KBM-7 (cell line): ENCODE measurements at places on chromosomes 12 and 14.
A peak's percentile ranks its signal among the peaks of the same experiment; 100 is the strongest.

DNA sequence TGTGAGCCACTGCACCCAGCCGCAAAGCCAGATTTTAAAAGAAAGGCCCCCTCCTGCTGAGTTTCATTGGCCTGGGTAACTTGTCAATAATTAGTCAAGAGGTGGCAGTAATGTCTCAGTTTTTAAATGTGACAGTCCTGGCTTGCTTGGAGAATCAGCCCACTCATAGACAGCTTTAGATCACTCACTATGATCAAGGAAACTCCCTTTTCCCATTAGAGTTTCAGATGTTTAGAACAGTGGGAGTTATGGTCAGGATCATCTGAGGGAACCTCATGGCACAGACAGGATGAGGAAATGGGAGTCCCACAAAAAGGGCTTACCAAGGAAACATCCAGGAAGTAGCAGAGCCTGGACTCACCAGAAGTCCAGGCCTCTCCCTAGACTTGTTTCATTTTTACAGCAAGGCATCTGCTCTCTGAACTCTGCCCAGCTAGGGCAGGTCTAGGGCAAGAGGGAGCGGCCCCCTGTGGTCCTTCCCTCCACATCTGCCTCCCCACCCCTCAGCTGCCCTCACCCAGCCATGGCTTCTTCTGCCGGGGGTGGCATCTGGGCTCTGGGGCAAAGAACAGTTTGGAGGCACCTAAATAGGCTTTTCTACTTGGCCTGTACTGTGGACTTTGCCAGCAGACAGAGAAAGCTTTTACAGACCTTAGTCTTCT is 11.2 kb downstream of the BCL2L14 start:
- peak; percentile 54 for DNase-seq

DNA sequence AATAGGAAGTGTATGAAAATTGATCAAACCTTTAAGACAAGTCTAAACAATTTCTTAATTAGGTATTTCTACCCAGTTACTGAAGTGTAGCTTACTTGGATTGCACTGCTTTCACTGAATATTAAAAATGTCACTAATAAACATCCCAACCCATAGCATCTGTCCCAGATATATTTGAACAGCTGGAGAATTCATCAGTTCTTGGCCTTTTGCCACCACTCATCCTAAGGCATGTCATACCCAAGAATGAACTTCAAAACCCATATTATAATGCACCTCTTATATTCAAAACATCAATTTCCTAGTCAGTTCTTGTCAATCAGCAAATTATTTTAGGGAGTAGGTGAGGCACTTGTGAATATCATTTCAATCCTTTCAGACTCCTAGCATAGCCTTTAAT is 392.3 kb downstream of the PAWR start:
- DNase-seq = no peak

DNA sequence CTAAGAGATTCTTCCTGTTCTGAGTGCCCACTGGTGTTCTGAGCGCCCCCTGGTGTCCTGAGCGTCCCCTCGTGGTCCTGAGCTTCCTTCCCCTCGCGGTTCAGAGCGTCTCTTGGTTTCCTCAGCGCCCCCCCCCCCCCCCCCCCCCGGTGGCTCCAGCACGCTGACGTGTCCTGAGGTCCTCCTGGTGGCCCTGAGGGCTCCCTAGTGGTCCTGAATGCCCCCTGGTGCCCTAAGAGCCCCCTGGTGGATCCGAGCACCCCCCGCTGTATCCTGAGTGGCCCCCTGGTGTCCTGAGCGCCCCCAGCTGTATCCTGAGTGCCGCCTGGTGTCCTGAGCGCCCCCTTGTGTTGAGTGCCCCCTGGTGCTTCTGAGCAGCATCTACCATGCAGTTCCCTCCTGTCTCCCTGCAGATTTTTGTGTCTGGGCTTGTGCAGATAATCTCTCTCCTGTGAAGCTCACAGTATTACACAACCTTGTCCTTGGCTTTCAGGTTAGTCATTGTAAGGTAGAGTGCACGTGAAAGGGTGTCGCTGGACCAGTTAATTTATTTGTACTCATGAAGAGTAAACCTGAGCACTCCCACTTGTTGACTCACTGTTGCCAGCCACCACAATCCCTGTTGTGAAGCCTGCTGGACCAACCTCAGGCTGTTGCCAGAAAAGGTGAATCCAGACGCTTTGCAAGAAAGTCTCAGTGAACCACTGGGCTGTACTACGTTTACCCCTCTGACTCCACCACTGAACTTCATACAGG is 1168.4 kb downstream of the TMEM121 start:
- peak; percentile 69 for DNase-seq

DNA sequence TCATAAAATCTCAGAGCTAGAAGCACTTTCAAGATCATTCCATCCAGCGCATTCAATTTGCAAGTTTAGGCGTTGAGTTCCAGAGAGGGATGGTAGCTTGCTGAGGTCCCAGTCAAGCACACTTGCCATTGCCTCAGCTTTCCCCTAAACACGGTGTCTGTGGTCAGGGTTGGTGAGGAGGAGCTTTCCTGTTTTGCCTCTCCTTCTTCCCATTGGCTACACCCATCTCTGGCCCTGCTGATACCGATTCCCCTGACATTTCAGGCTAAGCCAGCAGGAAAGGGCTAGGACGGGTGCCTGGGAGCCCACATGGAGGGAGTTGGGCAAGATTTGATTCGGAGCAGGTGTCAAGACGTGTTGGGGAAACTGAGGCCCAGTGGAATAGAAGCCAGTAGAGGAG is 9.1 kb downstream of the NFATC4 start:
- DNase-seq = peak; percentile 53

GRCh38 chr12:78778339-78778738 is 86.2 kb upstream of the SYT1 start:
- DNase-seq = no peak

DNA sequence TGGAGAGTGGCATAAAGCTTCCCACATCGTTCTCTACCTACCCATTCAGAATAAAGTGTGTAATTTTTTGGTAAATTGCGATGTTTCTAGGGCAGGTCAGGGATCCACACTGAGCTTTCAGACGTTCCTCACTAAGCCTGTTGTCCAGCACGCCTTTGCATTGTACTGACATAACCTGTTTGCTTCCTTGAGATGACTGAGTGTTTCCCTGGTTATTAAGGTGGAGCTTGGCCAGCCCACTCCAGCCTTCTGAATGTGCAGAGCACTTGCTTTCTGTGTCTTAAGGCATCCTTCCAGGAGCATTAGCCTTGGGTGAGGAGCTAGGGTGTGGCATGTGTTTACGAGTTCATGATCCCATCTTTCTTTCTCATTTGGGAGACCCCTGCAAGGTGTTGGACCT is 96.4 kb downstream of the TMEM260 start:
- no peak for DNase-seq

DNA sequence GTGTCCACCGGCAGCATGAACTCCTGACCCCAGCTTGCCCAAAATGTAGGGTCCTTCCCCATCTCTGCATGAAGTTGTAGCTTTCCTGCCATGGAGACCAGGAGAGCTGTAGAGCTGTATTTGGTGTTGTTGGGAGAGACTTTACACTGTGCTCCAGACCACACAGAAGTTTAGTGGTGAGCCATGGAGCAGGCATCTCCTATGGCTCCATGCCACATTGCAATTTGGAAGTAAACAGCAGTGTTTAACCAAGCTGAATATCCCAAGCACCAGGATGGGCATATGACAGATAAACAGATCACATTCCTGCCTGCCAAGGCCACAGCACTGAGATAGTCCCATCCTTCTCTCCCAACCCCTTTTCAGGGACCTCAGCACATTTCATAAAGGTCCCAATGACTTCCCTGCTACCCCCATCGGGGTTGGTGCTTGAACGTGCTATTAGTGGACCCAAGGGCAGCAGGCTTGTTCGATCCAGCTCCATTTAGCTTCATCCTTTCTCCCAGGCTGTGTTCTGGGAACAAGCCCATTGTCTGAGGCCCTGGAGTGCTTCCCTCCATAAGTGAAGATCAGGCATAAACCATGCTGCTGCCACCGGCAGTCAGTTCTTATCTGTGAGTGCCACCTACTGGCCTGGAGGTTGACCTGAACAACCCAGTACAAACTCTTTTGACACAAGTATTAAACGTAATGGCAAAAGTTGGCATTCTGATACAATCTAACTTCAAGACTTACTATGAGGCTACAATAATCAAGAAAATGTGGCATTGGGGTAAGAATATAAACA is 172.3 kb upstream of the ATXN7L3B start:
- DNase-seq = peak; percentile 29

DNA sequence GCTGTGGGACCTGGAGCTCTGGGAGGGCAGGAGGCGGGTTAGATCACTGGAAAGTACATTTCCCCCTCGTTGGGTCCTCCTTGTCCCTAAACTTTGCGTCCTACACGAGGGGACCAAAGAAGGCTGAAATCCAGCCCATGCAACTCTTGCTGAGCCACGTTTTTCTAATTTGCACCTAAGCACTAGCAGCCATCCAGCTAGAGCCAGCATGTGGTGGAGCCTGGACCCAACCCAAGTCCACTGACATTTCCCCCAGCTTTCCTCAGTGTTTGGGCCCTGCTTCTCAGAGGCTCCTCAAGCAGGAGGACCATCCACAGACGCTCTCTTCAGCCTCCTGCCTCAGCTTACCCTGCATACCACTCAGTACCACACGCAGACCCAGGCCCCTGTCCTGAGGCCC is 49.7 kb downstream of the TSPAN11 start:
- DNase-seq = no peak

GRCh38 chr14:98099527-98099926 is 1172.5 kb downstream of the BCL11B start:
- no peak for DNase-seq

- no peak for DNase-seq
Observed at GRCh38 chr12:47394070-47394469, 311.8 kb downstream of the RPAP3 start.

GRCh38 chr12:32754111-32754510 is 1.6 kb downstream of the YARS2 start:
- DNase-seq = peak; percentile 40
